ENCODE measurements at places on chromosomes 11 and 22.

GRCh38 chr11:66011785-66012303 lies at the start of gene CST6:
CST6 (plus strand) TSS chr11:66012008; CDS start chr11:66012045, 37 bp downstream.
- no peak for DNase-seq

DNA sequence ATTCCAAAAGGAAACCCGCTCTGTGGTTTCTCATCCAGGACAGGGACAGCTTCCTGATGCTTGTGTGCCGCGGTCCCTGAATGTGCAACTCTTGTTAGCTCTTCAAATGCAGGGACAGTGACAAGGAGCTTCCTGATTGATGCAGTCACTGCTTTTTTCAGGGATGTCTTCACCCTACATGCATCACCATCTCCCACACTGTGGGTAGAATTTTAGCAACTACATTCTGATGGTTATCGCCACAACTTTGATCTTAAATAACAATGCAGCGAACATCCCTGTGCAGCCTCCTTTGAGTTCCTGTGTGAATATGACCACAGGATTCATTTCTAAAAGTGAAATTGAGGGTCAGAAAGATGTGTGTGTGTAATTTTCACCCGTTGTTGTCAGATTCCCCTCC lies 115.0 kb downstream of the GGTLC2 start:
- no peak for DNase-seq

- no peak for DNase-seq
Measured at GRCh38 chr11:79236541-79236971, 204.3 kb downstream of the TENM4 start.

DNA sequence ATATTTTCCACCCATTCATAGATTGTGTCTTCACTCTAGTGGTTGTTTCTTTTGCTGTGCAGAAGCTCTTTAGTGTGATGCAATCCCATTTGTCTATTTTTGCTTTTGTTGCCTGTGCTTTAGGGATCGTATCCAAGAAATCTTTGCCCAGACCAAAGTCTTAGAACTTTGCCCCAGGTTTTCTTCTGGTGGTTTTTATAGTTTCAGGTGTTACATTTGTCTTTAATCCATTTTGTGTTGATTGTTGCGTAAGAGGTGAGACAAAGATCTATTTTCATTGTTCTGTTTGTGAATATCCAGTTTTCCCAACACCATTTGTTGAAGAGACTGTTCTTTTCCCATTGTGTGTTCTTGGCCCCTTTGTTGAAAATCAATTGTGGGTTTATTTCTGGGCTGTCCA lies 6.4 kb downstream of the IL10RA start:
- no peak for DNase-seq

GRCh38 chr11:132452616-132453015 lies 1079.7 kb downstream of the OPCML start:
- DNase-seq, result no peak

DNA sequence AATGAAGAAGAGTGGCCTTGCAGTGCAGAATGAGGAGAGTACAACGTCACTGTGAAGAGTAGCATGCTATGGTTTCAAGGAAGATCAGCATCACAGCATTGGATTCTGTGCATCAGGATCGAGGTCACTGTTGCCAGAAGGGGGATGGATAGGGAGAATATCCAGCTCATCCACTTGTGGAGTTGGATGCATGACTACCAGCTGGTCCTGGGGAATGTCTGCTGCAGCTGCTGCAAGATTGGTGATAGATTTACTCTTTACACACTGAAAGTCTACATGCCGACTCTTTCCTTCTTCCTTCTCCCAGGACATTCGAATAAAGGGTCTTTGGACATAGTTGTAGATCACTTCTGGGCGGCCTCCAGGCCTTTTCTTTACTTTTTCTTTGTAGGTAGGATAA lies 74.3 kb downstream of the BTBD10 start:
- DNase-seq, result no peak

GRCh38 chr11:29268733-29269132 lies 748.1 kb downstream of the KCNA4 start:
- DNase-seq, result no peak

- DNase-seq, result no peak
Measured at GRCh38 chr11:119352857-119353260, 6.4 kb upstream of the MFRP start.

DNA sequence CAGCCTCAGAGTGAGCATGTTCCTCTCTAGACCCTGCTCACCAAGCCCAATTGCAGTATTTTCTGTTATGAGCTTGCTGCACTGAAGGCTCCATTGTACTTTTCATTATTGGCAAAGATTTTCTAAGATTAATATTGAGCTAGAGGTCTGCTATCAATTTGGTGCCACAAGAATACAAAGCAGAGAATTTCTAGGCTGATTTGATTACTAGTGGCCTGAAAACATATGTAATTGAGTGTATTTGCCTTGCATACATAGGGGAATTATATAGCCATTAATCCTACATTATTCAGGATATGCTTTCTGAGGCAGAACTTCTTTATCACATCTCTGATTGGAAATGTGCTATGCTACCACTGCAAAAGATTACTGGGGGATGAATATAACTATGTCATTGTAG lies 322.9 kb upstream of the ZC3H12C start:
- no peak for DNase-seq

DNA sequence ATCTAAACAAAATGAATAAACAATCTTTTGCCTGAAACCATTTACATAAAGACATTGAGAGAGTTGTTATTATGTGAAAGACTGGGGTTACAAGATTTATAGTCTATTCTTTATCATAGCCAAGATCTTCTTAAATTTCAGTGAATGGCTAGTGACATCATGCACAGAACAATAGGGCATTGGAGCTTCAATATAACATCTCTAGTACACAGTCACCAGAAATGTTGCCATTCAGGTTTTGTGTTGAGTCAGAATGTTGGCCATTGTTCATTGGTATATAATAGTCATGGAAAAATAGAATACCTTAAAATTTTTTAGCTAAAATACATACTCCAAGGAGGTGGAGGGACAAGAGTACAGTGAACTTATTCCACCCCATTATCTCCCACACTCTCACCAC lies 44.3 kb downstream of the SLC5A12 start:
- DNase-seq, result no peak

GRCh38 chr22:39456522-39457197 lies at the start of gene MGAT3:
MGAT3 (plus strand) TSS chr22:39457012; CDS start chr22:39487348, 30,336 bp downstream.
- DNase-seq, result no peak

- no peak for DNase-seq
Measured at GRCh38 chr11:43035086-43035485, 276.7 kb upstream of the API5 start.

DNA sequence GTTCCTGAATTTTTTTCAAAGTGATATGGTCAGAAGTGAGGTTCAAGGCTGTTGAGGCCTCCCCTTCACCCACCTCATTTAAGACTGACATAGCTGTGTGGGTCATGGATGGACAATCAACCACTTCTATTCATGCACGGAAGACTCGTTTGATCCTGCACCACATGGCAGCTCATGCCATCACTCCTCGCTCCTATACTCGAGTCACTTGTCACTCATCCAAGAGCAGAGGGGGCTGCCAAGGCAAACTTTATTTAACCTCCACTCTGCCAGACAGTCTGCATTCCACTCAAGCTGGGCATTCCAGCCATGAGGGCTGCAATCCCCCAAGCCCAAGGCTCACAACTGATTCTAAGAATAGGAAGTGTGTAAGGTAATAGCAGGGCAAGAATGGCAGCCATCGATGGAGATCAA lies 34.1 kb downstream of the SNX19 start:
- DNase-seq, result no peak

GRCh38 chr22:43812149-43812842 lies at the start of gene EFCAB6:
EFCAB6 (minus strand) TSS chr22:43812305; CDS start chr22:43782318, 29,987 bp downstream.
- peak; percentile 83 for DNase-seq

DNA sequence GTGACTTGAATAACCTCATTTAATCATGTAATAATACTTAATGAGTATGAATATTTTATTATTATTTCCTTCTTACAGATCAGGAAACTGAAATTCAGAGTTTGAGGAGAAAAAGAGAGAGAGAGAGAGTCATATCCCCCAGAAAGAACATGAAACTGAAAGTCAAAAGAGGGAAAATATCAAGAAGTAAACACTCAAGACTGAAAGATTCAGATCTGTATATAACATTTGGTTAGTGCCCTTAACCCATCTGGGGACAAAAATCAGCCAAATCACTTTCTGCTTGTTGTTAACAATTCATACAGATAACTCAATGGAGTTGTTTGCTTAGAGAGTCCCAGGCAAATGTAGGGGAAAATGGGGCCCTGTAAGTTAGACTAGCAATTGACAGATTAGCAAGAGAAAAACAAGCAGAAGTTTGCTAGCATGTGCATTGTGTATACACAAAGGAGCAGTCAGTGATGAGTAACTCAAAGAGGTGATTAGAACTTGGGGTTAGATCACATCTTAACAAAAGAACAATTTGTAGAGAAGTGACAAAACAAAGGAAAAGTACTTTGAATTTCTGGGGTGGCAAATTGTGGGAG lies 25.9 kb upstream of the MMP13 start:
- DNase-seq, result no peak

Data from stimulated activated CD8-positive, alpha-beta memory T cell treated with anti-CD3 and anti-CD28 coated beads, Interleukin-12 subunit alpha, Interleukin-12 subunit beta, amount 100 ng/mL, for 1 hour (primary cell).